ENCODE measurements at places on chromosomes 13 and 19.

DNA sequence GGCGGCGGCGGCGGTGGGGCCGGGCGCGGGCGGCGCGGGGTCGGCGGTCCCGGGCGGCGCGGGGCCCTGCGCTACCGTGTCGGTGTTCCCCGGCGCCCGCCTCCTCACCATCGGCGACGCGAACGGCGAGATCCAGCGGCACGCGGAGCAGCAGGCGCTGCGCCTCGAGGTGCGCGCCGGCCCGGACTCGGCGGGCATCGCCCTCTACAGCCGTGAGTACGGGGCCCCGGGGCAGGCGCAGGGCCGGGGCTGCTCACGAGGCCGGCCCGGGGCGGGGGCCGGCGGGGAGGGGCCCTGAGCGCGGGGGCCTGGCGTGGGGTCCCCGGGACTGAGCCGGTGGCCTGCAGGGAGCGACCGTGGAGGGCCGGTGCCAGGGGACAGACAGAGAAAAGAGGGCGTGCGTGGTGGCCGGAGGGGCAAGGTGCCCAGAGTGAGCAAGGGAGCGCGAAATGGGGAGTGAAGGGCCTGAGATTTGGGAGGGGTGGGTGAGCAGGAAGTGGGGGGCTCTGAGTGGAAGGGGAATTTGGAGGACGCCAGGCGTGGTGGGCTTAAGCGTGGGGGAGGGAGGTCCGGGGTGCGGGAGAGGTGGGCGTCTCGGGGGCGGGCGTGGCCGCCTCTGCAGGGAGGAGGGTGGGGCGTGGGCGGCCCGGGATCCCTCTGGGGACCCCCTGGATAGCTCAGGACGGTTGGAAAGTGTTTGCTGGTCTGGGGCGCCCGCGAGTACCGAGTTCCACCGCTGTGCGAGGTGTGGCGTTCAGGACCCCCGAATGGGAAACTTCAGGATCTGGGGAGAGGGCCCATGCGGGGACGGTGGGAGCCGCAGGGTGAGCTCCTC is 575 bp downstream of the CARM1 start:
- no peak for DNase-seq

GRCh38 chr13:49292742-49293486 is 45.2 kb downstream of the CDADC1 start:
- no peak for DNase-seq

DNA sequence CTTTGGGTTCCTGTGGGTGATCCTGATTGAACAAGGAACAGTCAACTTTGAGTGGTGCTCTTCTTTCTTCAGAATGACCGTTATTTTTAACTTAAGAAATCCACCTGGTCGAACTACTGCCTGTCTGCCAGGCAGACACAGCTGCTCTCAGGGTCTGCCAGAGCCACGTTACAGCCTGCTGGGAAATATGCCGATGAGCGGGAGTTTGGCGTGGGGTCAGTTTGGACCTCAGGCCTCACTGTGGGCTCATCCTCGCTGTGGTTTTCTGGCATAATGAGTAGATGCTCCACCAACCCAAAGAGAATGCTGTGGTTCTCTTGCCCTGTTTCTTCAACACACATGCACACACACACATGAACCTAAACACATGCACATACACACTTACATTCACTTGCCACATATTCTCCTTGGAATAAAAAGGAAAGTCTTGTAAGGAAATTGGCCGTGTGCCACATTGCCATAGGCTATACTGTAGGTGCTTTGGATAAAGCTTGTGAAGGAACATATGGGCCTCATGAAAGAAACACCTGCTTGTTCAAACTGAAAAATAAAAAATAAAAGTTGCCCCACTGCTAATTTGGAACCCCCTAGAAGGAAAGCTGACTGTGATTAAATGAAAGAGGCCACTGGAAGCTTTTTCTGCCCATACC is 598.7 kb upstream of the KLF12 start:
- no peak for DNase-seq

GRCh38 chr13:99383946-99384345 is 76.7 kb upstream of the GPR183 start:
- no peak for DNase-seq

- DNase-seq = no peak
Observed at GRCh38 chr13:25662516-25662915, 290.7 kb downstream of the ATP8A2 start.

- no peak for DNase-seq
Observed at GRCh38 chr13:112975401-112975939, 6.5 kb downstream of the MCF2L start.

DNA sequence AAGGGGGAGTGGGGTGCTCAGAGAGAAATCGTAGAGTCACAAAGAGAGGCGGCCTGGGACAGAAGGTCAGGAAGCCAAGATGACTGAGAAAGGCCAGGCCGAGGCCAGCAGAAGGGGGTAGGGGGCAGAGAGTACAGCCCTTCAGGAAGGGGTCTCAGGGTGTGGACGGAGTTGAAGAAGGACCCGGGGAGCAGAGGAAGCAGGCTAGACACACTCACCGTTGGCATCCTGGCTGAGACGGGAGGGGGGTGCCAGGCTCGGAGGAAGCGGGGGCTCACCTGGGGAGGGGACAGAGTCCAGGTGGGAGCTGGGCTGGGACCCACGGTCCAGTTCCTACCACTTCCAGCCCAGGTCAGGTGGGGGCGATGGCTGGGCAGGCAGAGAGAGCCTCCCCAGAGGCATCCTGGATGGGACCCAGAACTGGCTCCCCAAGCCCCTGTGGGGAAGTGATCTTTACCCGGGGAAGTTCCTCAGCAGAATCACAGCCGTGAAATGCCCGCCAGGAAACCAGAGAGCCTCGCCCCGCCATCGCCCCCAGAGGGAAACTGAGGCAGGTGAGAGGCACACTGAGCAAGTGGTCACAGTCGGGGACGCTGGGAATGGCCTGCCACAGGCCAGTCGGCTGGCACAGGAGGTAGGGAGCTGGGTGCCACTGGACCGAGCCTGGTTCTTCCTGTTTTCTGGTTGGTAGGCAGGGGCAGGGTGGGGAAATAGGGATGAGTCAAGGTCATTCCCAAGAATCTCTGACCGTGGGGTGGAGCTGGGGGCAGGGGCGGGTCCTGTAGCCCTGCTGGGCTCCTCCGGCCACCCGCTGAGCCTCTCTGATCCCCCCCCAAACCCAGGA is 1.4 kb downstream of the MATK start:
- no peak for DNase-seq

GRCh38 chr13:45821811-45822210 is 29.7 kb downstream of the SIAH3 start:
- DNase-seq = no peak

DNA sequence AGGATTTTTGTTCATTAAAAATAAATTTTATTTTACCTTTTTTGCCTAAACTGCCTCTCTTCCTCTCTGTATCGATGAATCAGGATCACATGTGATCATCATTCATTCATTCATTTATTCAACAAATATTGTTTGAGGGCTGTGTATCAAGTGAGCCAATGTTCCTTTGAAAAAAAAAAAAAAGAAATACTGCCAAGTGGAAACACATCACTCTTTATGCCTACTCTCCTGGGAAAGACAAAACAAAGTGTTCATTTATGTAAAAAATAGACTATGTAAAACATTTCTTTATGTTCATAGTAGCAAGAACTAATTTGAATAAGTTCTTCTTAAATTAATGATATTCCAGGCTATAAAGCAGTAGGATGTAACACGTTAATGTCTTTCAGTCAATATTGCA is 233.1 kb downstream of the POSTN start:
- DNase-seq = no peak

- no peak for DNase-seq
Observed at GRCh38 chr19:48900477-48901406, 630 bp downstream of the NUCB1 start.

GRCh38 chr19:8518536-8518935 is 4.6 kb upstream of the ZNF414 start:
- no peak for DNase-seq

- no peak for DNase-seq
Observed at GRCh38 chr13:42021851-42022250, 26.6 kb upstream of the DGKH start.

DNA sequence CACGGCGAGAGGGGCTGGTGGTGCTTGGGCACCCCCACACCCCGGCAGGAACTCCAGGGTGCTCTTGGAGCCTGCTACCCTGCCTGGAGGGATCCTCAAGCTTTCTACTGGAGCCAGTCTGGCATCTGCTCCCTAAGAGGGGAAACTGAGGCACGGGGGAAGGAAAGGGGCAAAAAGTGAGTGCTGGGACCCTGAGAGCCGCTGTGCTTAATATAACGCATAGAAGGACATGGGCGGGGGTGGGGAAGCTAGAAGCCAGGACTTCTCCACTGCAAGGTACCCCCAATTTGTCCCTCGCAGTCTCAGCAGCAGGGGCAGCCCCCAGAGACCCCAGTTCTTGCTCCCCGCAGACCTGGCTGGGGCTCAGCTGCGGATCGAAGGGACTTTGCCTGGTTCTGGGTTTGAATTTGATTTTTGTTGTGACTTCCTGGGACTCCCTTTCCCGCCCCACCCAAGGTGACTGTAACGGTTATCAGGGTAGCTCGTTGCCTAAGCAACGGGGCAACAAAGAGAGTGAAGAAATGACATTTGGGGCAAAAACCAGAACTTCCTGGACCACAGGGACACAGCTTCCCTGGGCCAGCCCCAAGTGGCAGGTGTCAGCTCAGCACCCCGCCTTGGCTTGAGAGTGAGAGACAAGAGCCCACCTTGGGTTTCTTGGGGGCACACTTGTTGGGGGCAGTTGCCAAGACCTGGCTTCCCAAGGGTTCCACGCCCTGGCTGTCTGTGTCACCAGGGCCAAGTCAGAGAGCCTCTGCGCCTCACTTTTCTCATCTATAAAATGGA is 638 bp downstream of the ADGRE5 start:
- DNase-seq = peak; percentile 44

- peak; percentile 33 for DNase-seq
Observed at GRCh38 chr19:49019242-49019932, 2.5 kb upstream of the LHB start.

GRCh38 chr19:16861011-16861410 is 27.8 kb upstream of the F2RL3 start:
- DNase-seq = no peak

DNA sequence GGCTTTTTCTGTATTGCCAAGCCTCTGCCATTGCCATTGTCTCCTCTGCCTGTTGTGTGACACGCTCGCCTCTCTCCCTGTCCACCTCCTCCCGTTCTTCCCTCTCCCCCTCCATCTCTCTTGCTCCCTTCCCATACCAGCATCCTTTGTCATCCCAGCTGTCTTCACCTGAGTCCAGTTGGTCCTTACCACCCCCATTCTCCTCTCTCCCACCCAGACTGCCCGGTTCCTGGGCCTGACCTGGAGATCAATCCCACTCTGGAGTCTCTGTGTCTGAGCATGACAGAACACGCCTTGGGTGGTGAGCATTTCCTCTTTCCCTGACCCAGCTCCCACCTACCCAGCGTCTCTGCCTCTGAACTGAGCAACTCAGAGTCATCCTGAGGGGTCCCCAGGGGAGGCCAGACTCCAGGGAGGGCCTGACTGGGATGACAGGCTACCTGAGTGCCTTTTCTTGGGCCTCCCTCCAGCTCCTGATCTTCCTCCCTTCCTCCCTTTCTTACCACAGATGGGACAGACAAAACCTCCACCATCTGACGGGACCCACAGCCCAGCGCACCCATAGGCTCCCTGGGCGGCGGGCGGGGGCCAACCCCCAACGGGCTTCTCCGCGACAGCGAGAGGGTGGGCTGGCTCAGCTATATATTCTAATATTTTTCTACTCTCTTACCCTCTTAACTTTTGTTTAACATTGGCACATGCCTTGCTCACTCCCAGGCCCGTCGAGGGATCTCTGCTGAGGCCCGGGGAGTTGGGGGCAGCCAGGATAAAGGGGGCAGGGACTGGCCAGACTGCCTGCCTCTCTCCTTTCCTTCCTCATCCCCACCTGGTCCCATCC is 7.7 kb downstream of the PAF1 start:
- DNase-seq = no peak

DNA sequence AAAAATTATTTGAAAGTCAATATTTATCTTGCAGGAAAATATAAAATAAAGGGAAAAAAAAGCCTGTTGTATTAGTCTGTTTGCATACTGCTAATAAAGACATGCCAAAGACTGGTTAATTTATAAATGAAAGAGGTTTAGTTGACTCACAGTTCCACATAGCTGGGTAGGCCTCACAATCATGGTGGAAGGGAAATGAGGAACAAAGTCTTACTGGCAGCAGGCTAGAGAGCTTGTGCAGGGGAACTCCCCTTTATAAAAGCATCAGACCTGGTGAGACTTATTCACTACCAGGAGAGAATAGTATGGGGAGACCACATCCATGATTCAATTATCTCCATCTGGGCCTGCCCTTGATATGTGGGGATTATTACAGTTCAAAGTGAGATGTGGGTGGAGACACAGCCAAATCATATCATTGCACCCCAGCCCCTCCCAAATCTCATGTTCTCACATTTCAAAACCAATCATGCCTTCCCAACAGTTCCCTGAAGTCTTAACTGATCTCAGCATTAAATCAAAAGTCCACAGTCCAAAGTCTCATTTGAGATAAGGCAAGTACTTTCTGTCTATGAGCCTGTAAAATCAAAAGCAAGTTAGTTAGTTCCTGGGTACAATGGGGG is 1416.5 kb upstream of the SPRY2 start:
- DNase-seq = no peak

DNA sequence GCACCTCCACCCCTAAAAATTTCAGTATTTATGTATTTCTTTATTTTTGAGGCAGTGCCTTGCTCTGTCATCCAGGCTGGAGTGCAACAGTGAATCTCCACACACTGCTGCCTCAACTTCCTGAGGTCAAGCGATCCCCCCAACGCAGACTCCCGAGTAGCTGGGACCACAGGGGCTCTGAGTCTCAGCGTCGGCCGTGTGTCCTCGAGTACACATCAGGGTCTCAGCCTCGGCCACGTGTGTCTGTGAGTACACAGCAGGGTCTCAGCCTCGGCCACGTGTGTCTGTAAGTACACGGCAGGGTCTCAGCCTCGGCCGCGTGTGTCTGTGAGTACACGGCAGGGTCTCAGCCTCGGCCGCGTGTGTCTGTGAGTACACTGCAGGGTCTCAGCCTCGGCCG is 21.2 kb downstream of the C2CD4C start:
- DNase-seq = no peak

DNA sequence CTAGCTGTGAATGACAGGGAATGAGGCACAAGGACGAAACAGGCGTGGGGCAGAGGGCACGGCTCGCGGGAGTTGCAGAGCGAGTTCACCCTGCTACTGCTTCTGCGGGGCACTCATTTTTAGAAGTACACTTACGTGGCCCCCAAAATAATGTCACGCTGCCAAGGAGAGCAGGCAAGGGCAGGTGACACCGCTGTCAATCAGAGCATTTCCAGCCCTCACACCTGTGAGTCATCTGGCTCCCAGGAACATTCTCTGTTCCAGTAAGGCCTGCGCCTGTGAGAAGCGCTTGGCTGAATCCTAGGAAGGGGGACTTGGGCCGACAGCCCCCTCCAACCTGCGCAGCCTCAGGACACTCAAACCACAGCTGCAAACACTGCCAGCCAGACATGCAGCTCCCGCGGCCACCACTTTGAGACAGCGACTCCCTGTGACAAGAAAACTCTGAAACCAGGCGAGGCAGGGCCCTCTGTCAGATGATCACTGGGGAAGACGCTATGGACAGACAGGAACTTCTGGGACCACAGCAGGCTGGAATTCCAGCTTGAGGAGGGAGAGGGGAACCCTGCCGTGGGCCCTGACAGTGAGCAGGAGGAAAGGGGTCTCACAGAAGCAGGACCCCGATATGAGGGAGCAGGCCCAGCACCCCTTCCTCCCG is 12.7 kb downstream of the DOT1L start:
- no peak for DNase-seq

- no peak for DNase-seq
Observed at GRCh38 chr19:40721936-40722661, 5.2 kb downstream of the ITPKC start.

Data from stimulated activated CD8-positive, alpha-beta memory T cell treated with anti-CD3 and anti-CD28 coated beads, Interleukin-2, amount 100 ng/mL, for 1 hour (primary cell).